ENCODE measurements at places on chromosomes 4 and X.

DNA sequence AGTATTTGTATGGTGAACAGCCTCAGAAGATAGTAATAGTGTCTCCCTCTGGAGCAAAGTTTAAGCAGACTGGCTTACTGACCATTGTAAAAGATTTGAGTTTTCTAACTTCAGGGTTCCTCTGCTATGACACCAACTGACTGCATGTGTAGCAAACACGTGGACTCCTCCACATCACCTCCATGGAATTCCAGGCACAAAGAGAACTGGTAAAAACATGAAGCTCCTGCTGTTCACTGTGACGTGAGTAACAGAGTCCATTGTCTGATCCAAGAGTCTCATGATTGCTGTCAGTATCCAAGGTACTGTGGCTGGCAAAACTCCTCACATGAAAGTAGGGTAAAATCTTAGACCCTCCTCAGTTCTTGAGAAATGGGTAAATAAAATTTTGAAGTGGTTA lies 107.6 kb upstream of the FAM9B start:
- no peak for DNase-seq

DNA sequence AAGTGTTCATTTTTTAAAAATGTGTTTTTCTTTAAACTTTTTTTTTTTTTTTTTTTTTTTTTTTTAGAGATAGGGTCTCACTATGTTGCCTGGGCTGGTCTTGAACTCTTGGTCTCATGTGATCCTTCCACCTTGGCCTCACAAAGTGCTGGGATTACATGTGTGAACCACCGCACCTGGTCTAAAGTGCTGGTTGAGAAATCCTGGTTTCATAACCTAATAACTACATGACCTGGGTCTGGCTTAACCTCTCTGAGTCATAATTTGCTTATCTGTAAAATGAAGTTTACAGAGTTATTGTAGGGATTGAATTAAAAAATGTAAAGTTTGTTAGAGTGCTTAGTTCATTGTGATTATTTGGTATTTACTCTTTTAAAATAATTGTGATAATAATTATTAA lies 5.2 kb downstream of the HSD17B13 start:
- no peak for DNase-seq

- no peak for DNase-seq
These were observed 79.7 kb upstream of the VEGFC start for GRCh38 chr4:176872461-176872860.

DNA sequence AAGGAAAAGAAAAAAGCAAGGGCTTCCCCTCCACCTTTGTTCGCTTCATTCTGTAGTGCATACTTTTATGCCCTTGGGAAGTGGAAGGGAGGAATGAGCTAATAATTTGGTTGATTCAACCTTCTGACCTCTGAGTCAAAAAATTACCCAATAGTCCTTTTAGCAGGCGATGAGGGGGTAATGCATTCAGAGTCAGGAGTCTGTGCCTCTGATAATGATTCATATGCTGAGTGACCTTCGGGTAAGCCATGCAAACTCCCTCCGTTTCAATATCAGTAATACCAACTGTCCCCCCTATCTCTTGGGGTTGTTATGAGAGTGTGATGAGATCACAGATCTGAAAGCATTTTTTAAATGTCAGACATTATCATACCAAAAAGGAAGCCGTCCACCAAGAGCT lies 41.6 kb upstream of the ACSL4 start:
- DNase-seq: no peak

DNA sequence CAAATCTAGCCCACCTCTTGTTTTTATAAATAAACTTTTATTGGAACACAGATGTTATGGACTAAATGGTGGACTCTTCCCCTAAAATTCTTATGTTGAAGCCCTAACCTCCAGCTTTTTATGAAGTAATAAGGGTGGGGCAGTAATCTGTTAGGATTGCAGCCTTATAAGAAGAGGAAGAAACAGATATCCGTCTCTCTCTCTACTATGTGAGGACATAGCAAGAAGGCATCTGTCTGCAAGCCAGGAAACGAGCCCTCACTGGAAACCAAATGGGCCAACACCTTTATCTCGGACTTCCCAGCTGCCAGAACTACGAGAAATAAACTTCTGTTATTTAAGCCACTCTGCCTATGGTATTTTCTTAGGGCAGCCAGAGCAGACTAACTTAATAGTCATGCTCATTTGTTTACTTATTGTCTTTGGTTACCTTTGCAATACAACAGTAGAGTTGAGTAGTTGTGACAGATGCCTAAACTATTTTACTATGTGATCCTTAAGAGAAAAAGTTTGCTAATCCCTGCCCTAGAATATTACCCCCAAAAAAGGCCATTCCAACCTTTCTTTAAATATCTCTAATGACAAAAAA lies 67.4 kb downstream of the MANBA start:
- no peak for DNase-seq

DNA sequence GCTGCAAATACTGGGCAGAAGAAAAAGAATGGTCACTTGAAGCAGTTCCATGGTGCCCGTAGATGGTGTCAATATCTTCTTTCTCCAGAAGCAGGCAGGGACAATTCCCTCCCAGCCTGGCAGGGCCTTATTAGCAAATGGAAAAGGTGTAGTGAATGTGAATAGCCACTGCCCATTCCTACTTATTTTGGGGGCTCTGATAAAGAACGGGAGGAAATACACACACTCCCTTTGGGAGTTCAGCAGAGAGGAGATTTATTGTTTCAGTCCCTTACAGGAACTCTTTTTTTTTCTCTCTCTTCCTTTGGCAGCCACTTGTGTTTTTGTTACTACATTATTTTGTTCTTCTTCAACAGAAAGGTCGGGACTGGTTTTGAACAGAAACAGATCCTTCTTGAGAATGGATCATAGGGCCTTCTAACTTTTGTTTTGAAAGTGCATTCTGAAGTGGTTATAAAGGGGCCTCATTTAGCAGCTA lies at the start of gene EMCN:
TSS of gene EMCN (minus strand) at position 159 of the 478 bp plus-strand sequence. CDS start at position 51, 108 bp downstream.
- no peak for DNase-seq

GRCh38 chrX:112521676-112522075 lies 158.1 kb downstream of the LHFPL1 start:
- no peak for DNase-seq

- no peak for DNase-seq
These were observed 51.3 kb upstream of the FRMPD3 start for GRCh38 chrX:107398115-107398514.

GRCh38 chr4:38373375-38373774 lies 290.6 kb upstream of the KLF3 start:
- DNase-seq: no peak

DNA sequence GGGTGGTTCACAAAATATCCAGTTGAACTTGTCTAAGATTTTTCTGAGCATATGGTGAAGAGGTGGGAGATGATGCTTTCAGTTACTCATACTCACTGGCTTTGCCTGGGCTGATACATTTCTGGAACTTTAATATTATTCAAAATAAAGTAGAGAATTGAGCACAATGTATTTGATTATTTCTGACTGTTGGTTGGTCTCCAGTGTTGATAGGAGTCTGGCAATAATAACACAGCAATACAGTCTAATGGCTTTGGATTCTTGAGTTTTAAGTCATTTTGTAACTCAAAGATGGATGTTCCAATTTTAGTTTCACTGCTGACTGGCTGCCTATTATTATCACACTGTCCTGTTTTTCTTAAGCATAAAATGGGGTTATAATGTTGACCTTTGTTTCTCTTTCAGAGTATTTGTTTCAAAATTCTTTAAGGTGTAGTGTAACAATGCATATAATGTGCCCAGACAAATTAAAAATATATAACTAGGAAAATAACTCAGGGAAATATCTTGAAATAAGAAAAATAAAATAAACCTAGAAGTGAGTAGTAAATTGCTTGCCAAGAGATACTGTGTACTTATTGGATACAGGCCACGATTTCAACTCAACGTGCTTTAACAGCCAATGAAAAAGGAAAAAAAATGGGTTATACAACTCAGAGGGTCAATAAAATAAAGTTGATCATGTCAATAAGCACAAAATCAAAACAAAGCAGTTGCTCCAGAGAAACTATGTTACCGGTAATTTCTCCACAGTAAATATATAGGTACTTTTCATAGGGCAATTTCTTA lies 99.0 kb downstream of the ARSJ start:
- DNase-seq: no peak

- DNase-seq: no peak
These were observed 3.2 kb downstream of the ARHGAP36 start for GRCh38 chrX:131061306-131061705.

DNA sequence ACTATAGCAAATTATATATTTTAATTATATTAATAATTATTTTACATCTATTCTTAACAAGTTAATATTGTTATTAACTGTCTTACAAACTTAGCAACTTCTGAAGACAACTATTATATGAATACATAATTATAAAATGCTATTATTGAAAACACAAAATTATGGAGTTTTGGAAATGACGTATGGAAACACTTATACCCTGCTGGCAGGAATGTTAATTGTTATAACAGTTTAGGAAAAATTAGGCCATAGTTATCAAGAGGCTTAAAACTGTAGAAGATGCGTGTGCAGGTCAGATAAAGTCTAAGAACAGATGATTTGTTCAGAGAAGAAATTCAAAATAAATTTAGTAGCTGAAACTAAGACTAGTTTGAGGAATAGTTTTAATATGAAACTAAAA lies 211.7 kb downstream of the FAT4 start:
- DNase-seq: no peak

DNA sequence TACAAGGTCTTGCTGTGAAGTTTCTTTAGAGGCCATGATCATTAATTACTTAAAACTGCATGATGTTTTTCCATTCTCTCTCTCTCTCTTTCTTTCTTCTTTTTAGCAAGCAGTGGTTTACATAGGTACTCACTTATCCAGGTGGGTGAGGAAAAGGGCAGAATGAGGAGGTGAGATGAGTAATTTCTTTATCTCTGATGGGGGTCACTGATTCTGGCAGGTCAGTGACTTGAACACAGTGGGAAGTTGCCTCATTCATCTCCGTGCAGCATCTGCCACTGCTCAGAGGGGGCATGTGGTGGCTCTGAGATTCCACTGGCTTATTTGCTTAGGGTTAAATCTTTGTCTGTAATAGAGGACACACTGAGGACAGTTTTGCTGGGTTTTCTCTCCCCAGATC lies 62.6 kb downstream of the FAM114A1 start:
- DNase-seq: no peak

GRCh38 chr4:105015750-105016149 lies 130.9 kb upstream of the TET2 start:
- DNase-seq: no peak

DNA sequence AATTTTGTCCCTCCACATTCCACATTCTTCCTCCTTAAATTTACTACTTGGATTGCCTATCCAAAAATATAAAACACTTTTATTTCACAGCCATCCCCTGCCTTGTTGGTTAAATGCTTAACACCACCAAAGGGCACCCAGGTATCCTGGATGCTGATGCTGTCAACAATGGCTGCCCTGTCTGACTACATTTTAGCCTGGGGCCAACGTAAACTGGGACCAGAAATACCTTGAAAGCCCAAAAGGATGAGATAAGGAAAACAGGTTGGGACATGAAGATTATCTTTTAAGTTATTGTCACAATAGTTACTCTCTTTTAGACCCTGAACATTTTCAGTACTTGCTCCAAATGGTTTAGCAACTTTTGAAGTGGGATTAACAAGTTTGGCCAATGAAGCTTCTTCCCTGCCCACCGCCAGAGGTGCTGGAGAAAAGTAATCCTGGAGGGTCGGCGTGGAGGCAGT lies 775 bp upstream of the YIPF6 start:
- peak; percentile 25 for DNase-seq

GRCh38 chr4:184823014-184823413 lies 2.8 kb downstream of the ACSL1 start:
- DNase-seq: no peak

DNA sequence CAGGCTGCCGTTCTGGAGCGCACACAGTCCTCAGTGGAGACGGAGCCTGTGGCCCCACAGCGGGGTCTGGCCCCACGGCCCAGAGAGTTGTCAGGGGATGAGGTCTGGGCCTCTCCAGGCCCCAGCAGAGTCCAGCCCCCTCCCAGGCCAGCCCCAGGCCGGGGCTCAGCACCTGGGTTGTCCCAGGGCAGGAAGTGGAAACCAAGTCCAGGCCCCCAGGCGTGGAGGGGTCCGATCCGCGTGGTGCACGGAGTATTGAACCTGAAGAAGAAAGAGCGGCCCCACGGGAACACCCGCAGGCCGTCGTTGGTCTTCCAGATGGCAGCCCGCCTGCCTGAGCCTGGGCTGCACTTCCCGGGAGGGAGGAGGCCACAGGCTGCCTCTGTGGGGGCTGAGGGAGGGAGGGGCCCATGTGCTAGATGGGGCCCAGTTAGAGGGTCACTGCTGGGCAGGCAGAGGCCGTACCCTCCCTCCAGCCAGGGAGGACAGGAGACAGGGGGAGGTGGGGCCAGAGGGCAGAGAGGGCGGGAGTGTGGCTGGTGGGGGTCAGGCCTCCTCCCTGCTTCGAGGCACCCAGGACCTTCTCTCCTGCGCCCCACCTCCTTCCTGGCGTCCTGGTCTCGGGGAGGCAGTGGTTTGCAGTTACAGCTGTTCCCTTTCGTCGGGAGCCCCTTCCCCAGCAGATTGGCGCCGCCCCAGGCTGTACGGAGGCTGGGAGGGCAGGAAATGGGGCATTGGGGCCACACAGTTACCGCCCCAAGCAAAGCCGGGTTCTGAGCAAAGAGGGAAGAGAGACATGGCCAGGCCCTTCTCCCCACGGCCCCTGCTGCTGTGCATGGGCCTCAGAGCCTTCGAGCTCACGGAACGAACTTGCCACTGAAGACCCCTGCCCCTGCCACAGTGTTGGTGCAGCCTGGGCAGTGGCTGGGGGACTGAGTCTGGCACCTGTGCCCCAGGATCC lies 8.1 kb downstream of the HGFAC start:
- no peak for DNase-seq

Measured in NCI-H510A treated with DMSO at 0.1 percent for 48 hours (cell line).